ENCODE measurements at places on chromosomes 3 and 15.

DNA sequence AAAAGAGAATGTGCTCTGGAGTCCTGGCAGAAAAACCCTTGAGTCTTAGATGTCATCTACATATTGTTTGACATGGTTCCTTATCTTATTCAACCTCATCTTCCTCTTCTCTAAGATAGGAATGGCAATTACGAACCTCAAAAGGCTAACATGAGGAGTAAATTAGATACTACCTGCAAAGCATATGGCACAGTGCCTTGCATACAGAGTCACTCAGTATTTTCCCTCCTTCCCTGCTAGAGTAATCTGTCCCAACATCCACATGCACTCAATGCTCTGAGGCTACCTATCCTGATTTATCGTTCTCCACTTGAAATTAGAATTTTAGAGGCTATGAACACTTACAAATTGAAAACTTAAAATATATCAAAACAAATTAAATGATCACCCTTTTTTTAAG, 386.7 kb downstream of the RSL24D1 start:
- DNase-seq, result no peak

- DNase-seq, result no peak
Observed at GRCh38 chr3:98770261-98771039, 7.3 kb downstream of the ST3GAL6 start.

- peak; percentile 3 for DNase-seq
Observed at GRCh38 chr3:130925628-130926027, 31.7 kb downstream of the ATP2C1 start.

DNA sequence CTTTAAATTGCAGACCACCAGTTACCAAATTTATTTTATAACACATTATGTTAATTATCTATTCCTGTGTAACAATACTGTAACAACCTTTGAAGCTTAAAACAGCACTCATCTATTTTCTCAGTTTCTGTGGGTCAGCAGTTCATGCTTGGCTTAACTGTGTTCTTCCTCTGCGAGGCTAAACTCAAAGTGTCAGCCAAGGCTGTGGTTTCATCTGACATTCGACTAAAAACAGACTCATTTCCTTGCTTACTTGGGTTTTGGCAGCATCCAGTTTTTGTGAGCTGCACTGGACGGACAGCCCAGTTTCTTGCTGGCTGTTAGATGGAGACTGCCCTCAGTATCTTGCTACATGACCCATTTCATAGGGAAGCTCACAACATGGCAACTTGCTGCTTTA, 247.3 kb upstream of the KCNH8 start:
- DNase-seq, result no peak

DNA sequence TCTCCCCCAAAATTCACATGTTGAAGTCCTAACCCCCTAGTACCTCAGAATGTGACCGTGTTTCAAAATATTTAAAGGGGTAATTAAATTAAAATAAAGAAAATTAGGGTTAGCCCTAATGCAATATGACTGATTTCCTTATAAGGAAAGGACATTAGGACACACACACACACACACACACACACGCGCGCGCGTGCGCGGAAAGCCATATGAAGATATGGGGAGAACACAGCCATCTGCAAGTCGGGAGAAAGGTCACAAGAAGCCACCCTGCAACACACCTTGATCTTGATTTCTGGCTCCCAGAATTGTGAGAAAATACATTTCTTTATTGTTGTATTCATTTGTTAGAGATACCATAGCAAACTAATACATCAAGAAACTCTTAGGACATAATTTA, 54.6 kb upstream of the STXBP5L start:
- DNase-seq, result no peak

DNA sequence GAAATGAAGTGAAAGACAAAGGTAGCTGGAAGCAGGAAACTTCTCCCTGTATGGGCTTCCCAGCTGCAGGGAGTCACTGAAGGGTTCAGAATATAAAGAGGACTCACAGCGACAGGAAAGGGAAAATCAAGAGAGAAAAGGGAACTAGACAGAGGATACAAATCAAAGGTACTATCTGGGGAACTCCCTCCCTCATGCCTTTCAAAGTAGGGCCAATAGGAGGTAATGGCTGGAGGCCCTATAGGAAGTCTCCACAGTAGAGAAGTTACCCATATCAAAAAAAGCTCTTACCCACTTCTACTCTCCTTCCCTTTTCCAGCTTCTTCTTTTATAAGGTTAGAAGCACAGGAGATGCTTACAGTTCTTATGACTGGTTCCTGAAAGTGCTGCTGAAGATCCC, 43.5 kb downstream of the FMN1 start:
- DNase-seq, result no peak

DNA sequence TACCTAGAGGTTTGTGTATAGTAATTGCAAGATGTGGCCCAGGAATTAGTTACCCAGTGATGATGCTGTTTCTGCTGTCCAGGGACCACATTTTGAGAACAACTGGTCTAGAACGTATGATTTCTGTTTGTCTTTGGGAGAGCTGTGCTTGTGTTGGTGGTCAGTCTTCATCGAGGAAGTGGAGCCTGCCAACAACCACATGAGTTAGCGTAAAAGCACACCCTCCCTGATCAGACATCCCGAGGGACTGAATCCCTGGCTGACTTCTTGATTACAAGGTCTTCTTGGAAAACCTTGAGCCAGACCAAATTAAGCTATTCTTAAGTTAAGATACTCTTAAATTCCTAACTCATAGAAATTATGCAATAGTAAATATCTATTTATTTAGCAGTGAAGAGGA, 81.7 kb upstream of the ZPLD1 start:
- no peak for DNase-seq

DNA sequence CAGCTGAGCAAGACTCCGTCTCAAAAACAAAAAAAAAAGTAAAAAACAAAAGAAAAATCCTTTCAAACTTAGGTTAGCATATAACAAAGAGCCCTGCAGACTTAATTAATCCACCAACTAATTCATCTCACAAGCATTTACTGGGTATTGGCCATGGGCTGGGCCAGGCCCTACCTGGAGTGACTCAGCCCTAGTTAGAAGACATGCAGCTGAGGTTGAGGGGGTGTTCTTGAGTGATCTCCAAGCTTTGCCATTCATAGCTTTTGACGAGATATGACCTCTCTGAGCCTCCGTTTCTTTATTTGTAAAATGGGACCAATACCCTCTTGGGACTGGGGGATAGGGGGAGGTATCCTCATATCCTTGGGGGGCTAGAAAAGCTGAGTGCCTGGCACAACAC, 7.8 kb downstream of the FBXL22 start:
- DNase-seq, result no peak

DNA sequence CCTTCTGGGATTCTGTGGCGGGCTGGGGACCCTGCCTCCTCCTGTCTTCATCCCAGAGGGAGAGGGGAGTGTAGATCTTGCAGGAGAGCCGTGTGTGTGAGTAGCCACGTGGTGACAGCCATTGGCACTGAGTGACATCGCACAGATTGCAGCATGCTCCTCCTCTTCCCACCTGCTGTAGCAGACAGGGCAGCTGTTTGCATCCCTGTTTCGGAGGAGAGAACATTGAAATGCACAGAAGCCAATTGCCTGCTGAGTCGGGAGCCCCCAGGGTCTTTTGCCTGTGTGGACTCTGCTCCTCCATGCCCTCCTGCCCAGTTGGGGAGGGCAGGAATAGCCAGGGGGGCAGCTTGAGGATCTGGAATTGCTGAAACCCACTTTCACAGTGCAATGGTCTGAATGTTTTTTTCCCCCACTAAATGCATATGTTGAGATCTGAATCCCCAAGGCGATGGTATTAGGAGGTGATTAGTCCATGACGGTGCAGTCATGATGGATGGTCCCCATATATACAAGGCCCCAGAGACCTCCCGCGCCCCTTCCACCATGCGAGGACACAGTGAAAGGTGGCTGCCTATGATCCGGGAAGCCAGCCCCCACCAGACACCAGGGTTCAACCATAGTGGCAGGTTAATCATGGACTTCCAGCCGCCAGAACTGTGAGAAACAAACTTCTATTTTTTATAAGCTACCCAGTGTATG, 66.8 kb downstream of the CHRNA7 start:
- no peak for DNase-seq

DNA sequence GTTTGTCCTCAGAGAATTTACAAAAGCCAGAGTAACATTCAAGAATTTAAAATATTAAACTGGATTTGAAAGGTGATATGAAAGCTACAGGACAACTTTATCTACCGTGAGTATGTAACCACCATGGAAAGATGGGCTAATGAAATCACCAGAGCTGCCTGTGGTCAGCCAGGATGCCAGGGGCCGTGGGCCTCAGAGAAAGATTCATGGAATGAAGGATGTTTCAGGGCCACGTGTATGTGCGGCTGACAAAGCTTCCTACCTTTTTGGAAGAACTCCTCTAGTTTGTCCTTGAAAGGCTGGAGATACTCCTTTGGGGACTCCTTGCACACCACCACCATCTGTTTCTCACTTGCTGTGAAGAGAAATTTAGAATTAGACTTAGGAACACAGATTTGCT, 138.9 kb downstream of the GREM1 start:
- no peak for DNase-seq

- DNase-seq, result no peak
Observed at GRCh38 chr15:28004143-28005003, 94.7 kb downstream of the OCA2 start.

DNA sequence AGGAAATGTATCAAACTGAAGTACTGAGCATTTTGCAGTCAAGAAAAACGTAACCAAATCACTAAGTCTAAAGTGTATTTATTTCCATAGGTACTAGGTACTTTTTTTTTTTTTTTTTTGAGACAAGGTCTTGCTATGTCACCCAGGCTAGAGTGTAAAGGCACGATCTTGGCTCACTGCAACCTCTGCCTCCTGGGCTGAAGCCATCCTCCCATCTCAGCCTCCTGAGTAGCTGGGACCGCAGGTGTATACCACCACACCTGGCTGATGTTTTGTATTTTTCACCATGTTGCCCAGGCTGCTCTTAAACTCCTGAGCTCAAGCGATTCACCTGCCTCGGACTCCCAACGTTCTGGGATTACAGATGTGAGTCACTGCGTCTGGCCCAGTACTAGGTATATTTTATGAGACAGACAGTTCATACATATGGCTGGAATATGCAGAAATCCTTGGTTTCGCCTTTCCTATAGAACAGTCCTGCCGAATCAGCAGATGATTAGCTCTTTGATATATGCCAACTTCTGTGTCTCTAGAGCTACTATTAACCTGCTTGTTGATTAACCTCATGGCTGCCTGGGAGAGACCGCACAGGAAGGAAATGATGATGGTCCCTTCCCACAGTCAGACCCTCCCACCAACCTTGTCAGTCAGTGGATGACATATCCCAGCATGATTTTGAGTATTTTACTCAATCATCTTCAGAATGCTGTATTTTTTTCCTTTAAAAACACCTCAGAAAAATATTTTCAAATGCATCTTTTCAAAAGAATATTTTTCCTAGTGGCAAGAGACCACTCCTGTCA, 32.3 kb downstream of the TMOD3 start:
- DNase-seq, result peak; percentile 56

Data from activated naive CD8-positive, alpha-beta T cell treated with anti-CD3 and anti-CD28 coated beads, Interleukin-2, amount 50 U/mL, for 24 hours (primary cell).